Cerebellum (tissue), 4 donors: ENCODE measurements at places on chromosomes 3 and 15.

DNA sequence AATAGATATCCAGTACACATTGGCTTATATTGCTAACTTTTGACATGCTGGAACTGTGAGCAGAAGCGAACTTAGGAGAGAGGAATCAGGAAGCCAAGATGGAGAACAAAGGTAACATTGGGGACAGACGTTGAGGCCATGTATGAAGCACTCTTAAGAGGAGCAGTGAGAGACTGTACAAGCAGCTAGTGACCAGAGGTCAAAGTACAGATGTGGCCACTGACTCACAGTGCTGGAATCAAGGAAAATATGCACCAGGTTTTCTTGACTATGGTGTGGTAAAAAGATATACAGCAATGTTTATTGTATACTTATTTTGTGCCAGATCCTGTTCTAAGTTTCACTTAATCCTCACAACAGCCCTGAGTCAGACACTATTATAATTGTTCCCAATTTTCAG, 2.0 kb upstream of the IL20RB start:
- no peak for DNase-seq

GRCh38 chr3:63004448-63004847, 129.2 kb upstream of the CADPS start:
- no peak for DNase-seq

DNA sequence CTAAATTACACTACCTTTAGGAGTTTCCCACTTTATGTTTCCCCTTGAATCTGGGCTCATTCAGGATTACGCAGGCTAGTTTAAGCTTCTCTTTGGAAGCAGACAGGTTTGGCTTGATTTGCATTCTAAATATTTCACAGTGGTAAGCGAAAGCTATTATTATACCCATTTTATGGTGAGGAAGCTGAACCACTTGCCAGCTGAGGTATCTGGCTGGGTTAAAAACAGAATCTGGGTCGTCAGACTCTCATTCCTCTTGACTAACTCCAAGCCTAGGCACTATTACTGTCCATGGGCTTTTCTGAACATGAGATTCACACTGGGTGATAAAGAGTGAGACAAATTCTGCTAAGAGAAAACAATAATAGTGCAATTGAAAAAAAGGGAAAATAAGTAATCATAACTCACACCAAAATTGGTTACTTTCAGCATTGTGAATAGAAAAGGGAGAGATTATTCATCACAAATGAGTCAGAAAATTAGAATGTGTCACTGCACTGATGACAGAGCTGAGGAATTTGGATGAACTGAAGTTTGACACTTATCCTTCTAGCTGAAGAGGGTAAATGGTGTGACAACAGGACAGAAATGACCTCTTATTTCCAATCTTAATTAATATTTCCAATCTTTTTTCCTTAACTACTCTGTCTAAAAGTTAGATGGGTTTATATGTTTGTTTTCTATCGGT, 211.3 kb downstream of the TIGIT start:
- DNase-seq: no peak

GRCh38 chr3:71528816-71529215, 54.7 kb downstream of the FOXP1 start:
- DNase-seq: no peak

- no peak for DNase-seq
Measured at GRCh38 chr3:194130807-194131589, 5.0 kb upstream of the HES1 start.

- no peak for DNase-seq
Measured at GRCh38 chr15:66016199-66016598, 146.9 kb downstream of the RAB11A start.

DNA sequence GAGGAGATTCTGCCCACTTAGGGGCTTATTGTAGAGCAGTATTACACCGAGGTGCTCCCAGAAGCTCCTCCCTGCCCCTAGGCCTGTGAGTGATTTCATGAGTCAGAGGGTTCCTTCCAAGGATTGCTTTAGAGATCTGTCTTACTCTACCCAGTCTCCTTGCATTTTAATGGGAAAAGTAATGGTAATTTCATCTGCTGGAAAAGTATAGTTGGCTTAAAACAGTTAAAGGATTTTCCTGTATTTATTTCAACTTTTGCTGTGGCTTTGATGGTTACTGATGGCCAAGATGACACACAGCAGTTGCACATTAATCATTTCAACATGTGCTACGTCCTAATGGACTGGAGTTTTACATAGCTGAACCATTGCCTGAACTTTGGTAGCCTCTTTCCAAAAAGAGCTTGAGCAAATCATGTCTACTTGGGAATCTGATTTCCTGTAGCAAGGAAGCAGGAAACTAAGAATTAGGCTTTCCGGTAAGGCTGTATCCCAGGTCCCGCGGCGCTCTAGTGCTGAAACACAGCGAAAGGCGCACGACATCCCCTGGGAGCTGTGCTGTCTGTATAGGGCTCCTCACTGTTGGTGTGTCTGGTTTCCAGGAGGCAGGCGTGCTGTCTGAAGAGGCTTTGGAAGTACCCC, 9.2 kb upstream of the PGPEP1L start:
- no peak for DNase-seq

GRCh38 chr3:117129516-117129915, 419.9 kb downstream of the TUSC7 start:
- no peak for DNase-seq

- no peak for DNase-seq
Measured at GRCh38 chr3:124118397-124118796, 126.5 kb upstream of the ROPN1 start.

DNA sequence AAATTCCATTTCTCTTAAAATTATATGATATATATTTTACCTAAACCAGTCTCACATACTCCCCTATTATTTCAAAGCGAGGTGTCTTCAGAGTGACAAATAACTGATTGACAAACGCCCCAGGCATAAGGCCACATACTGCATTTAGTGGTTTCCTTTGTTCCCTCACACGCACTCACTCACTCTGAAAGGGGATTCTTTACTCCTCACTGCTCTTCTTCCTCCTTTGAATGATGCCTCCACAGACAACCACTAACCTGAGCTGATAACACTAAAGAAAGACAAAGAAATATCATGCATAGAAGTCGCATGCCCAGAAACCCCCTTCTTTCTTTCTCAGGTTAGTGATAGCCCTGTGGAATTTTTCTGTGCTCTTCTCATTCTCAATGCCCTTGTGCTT, 24.1 kb upstream of the BBX start:
- DNase-seq: no peak
